HT-29 (cell line): ENCODE measurements at places on chromosomes 16 and 17. TPM values are rescaled to one million over a fixed set of nuclear protein-coding genes. Genes with fewer than 3 reads are reported as not detected.
A peak's percentile ranks its signal among the peaks of the same experiment; 100 is the strongest.

- DNase-seq: no peak
Measured at GRCh38 chr16:80932708-80933095, 74.0 kb downstream of the CMC2 start.

Gene BOLA2
- total RNA-seq: 66.0 and 127 TPM in 2 replicates

Gene TMEM132E
- not detected in 2 replicates for total RNA-seq

DNA sequence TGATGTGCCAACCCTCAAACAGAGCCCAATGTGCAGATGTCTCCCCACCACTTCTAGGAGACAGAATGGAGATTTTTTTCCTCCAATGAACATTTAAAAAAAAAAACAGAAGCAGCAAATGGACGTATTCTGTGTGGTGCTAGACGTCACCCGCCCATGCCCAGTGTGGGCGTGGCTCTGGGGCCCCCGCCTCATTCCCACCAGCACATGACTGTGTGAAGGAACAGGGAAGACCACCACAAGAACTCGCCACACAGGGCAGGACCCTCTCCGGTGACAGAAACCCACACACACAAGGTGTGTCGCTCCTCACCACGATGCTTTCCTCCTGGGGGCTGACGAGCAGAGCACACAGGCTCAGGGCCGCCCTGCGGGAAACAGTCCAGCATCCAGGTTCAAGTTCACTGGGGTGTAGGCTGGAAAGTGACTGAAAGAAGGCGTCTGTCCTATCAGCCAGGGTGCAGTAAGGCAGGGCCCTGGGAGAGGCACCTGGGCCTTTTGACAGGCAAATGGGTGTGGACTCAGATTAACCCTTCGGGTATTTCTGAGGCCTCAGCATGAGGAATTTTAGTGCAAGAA lies 53.5 kb downstream of the KLHDC4 start:
- DNase-seq: no peak

DNA sequence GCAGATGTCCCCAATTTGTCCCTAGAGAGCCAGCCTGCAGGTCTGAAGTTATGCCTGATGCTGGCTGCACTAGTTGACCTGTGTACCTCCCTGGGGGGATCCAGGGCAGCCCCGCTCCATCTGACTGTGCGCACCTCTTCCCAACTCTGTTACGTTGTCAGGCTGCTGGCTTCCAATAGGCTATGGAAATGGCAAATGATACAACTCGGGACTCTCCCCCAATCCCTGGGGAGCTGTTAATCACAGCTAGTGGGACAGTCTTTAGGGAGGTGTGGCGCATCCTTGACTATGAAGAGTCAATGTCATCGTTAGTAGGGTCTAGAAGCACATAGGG lies 30.1 kb downstream of the GPRC5B start:
- DNase-seq: no peak

DNA sequence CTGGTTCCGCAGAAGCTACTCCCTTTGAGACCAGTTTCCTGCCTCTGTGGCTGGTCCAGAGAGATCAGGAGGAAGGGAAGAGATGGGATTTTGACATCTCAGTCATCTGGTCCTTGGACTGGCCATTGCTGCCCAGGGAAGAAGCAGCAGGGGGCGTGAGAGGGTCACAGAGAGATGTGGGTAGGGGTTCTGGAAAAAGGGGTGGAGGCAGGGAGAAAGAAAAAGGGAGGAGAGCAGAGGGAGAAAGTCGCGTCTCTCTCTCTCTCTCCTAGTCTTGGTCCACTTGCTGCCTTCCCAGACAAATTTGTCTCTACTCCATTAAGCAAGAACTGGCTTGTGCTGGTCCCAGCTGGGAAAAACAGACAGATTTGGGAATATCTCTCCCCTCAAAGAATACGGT lies 4.4 kb downstream of the SHBG start:
- peak; percentile 20 for DNase-seq

DNA sequence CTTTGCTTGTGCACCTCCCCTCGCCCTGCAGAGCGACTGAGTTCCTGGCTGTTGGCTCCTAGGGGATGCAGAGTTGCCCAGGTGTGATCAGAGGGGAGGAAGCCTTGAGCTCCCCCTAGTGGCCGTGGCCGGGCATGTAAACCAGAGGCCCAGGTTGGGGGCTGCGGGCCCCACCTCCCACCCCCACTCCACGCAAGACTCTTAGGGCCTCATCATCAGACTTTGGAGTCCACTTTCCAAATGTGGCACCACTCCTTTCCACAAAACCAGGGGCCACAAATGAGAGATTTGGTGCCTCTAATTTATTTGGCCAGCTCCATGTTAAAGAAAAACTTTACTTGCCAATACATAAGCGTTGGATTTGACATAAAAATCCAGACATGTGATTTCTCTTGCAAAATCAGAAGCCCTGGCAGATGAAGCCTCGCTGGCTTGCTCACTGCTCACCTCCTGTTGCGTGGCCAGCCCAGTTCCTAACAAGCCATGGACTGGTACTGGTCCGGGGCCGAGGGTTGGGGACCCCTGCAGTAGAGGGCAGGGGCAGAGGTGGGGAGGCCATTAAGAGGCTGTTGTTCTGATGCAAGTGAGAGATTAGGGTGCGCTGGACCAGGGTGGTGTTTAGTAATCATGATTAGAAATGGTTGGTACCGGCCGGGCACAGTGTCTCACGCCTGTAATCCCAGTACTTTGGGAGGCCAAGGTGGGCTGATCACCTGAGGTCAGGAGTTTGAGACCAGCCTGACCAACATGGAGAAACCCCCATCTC lies 28.7 kb upstream of the GAS7 start:
- DNase-seq: peak; percentile 45

Gene ADGRG1
- total RNA-seq: 138 TPM in 2 replicates

GRCh38 chr16:72300892-72301291 lies 128.9 kb upstream of the PMFBP1 start:
- DNase-seq: no peak

- no peak for DNase-seq
Measured at GRCh38 chr17:71183066-71183660, 937.7 kb upstream of the SOX9 start.

Gene SPN
- 0.10 and 0.23 TPM in 2 replicates for total RNA-seq

- DNase-seq: no peak
Measured at GRCh38 chr16:8798174-8798527, 512 bp downstream of the PMM2 start.

GRCh38 chr16:27366687-27367460 lies 35.1 kb upstream of the IL21R start:
- no peak for DNase-seq

DNA sequence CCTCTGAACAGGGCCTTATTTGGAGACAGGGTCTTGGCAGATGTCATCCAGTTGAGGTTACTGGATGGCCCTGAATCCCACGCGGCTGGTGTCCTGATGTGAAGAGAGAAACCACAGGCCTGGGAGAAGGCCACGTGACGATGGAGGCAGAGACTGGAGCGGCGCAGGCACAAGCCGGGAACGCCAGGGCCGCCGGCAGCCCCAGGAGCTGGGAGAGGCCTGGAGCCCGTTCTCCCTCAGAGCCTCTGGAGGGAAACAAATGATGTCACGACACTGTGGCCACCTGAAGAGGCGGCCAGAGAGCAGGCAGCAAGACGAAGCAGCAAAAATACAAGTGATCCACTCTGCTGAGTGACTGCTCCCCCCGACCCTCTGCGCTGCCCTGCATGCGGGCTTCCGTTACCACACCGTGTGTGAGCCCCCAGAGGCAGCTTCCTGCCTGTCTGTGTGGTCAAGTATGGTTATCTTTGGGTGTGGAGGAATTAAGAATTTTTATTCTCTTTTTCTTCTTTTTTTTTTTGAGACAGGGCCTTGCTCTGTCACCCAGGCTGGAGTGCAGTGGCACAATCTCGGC lies 11.6 kb downstream of the CD7 start:
- no peak for DNase-seq

DNA sequence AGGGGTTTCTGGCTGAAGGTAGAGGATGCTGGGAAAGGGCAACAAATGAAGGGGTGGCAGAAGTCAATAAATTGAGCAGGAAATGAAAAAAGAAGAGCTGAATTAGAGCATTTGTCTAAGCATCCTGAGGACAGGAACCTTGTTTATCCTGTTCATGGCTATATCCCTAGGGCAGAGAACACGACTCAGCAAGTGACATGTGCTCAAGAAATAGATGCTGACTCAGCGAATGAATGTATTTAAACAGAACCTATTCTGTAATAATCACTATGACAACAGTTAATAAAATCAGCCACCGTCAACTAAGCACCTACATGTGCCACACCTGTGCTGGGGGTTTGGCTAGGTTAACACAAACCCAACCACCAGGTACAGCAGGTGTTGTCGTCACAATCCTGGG lies 80.3 kb downstream of the CDK5R1 start:
- no peak for DNase-seq

DNA sequence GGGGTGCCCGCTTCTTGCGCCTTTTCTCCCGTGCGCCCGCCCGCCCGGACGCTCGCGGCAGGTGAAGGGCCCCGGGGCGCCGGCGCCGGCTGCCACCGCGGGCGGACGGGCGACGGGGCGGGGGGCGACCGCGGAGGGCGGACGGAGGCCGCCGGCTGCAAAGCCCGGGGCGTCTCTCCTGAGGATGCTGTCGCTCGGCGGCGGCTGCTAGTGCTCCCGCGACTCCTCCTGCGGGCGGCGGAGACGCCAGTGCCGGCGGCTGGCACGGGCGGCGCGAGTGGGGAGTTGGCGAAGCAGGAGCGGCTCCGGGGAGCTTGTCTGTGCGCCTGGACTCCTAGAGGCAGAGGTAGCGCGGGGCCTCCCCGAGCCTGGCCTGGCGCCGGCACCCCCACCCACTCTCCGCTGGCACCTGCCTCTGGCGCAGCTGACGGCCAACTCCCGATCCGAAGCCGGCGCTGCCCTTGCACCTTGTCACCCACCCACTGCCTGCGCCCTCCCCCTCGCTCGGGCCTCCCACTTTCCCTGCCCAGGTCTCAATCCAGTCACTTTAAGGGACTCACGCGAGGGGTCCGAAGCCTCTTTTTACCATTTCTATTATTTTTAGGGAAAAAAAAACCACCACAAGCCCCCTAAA lies at the start of gene FAM20A:
Gene FAM20A, minus strand, starts transcription at position 437 of the 634 bp plus-strand sequence. CDS start 701 bp downstream, outside the sequence.
- DNase-seq: no peak

DNA sequence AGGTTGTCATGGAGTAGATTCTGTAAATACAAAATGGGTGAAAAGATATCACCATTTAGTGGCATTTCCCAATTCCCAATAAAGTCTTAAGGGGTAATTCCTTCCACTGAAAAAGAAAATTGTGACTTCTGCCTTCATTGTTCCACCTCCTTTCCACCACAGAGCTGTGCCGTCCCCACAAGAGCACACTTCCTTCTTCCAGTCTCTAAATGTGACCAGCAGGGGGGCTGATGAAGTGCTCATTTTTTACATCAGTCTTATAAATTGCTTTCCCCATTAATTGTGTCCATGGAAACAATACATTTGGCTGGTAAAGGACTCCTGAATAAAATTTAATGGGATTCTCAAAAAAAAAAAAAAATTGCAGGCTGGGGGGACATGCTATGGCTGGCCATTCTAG lies 260.8 kb upstream of the PSMD7 start:
- peak; percentile 21 for DNase-seq

DNA sequence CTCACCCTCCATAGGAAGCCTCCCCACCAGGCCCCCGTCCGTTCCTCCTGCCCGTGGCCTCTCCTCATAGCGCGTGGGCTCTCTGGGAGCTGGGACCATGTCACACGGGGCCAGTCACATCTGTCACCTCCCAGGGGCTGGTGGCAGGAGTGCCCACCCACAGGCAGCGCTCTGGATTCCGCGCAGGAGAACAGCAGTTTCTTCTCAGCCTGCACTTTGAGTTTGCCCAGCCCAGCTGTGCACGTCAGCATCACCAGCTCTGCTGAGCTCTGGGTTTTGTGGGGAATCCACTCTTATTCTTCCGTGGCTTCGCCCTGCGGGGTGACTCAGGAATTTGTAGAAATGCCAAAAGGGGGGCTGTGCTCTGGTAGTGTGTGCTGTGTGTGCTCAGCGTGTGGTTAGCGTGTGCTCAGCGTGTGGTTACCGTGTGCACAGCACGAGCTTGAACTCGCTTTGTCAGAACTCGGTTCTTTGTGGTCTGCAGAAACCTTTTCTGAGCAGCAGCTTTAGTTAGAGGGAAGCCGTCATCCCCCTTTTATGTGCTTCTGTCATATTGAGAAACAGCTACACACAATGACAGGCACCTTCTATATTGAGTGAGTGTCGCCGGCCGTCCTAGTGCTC lies 3.2 kb downstream of the ACSF3 start:
- DNase-seq: no peak

DNA sequence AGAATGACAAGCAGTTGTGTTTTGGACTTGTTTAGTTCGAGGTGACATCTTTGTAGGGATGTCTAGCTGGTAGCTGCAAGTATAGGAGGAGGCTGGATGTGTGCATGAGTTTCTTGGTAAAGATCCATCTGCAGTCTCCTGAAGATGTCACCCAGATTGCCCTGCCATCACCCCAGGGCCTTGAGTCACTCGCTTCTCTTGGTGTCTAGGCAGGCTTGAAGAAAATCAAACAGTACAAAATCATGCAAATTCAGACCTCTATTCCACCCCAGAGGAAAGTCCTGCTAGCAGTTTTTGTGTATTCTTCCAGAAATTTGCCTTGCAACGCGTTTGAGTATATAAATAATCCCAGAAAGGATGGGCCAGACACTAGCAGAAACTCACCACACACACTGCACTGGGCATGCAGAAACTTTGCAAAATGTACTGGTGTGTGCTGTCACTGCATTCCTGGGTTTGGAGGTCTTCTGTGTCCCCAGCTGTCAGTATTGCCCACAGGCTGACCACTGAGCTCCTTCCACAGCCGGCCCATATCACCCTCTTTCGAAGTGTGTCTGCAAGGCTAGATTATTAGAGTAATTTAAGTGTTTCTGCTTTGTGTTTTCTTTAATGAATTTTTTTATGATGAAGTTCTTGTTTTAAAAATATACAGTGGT lies 51.5 kb downstream of the TENT4B start:
- no peak for DNase-seq

- no peak for DNase-seq
Measured at GRCh38 chr16:3761375-3762106, 44.2 kb upstream of the TRAP1 start.

GRCh38 chr16:27568077-27568476 lies 18.1 kb downstream of the KATNIP start:
- no peak for DNase-seq

DNA sequence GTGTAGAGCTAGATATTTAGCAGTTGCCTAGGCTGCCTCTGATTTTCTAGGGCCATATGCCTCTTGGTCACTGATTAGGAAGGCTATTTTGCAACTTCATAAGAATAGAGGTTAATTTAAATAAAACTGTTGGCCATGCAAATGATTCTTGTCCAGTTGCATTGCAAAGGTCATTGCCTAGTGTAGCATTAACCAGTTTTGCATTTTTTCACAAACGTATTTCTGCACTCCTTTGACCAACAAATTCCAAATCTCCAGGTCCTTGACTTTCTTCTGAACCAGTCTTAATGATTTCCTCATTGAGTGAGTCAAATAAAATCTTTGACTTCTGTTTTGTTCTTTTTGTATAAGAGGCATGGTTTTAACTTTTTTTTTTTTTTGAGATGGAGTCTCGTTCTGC lies 33.5 kb downstream of the ERCC4 start:
- DNase-seq: no peak
